Adrenal gland (tissue), 19 donors: ENCODE measurements at places on chromosomes 6 and 20. TPM values are rescaled to one million over a fixed set of nuclear protein-coding genes. Genes with fewer than 3 reads are reported as not detected.
A peak's percentile ranks its signal among the peaks of the same experiment; 100 is the strongest.

Gene GPX5
- not detected for total RNA-seq

- peaks cover 36% of the 10 kb centered on the region for H3K27me3 ChIP-seq
- H3K4me1 ChIP-seq: no peaks in the 10 kb centered on the region
- H3K36me3 ChIP-seq: no peaks in the 10 kb centered on the region
- H3K4me3 ChIP-seq: no peak overlapping the region
Measured at GRCh38 chr6:50711686-50712085, 1.6 kb upstream of the TFAP2D start.

DNA sequence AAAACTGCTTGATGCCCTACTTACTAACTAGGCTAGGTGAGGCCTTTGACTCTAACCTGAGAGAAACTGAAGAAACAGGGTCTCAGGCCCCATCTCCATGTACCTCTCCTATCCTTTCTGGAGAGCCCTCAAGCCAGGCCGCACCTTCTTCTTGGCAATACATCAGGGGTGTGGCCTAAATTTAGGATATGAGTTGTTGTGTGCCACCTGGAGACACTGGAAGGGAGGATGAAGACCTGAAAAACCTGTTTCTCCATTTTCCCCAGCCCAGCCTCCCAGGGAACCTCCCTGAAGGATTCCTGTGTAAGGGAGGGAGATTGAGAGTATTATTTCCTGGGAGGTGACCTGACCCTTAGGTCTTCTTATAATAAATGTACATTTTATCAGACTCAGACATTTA lies 3.1 kb downstream of the LY6G6D start:
- no peak overlapping the region for H3K4me3 ChIP-seq
- no peaks in the 10 kb centered on the region for H3K4me1 ChIP-seq
- DNase-seq: no peak
- no peak overlapping the region for H3K27ac ChIP-seq
- no peaks in the 10 kb centered on the region for H3K36me3 ChIP-seq
- H3K27me3 ChIP-seq: no peaks in the 10 kb centered on the region

GRCh38 chr6:87408721-87409155 lies 966 bp downstream of the CFAP206 start:
- no peaks in the 10 kb centered on the region for H3K27me3 ChIP-seq
- peak overlapping the region; percentile 9 for H3K27ac ChIP-seq
- peak overlapping the region; percentile 97 for H3K4me3 ChIP-seq

Gene PRDM13
- not detected for total RNA-seq

Gene CPXM1
- total RNA-seq: 12.1 TPM
